NCI-H82 (cell line): ENCODE measurements at places on chromosomes 5 and 9.

GRCh38 chr5:102918986-102919610 is 164.0 kb downstream of the PAM start:
- peak; percentile 30 for DNase-seq

- no peak for DNase-seq
These were observed 24.6 kb downstream of the APC start for GRCh38 chr5:112762113-112762810.

- DNase-seq, result no peak
These were observed 133.4 kb downstream of the ACTL7B start for GRCh38 chr9:108722396-108722795.

DNA sequence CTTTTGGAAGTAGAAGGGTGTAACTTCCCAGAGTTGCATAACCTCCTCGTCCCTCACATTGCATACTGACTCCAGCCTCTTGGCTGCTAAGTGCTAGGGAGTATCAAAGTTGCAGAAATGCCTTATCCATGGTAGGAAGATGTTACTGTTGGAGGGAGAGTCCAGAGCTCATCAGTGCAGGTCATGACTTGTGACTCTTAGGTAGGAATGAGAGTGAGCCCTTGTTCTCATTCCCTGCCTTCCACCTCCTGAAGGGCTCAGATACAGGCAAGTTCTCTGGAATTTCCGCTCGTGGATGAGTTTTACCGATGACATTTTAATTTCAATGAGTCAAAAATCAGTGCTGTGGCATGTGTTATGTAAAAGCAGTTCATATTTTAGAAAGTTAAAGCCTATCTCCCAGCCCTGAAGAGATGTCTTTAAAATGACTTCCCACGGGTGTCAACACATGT is 17.0 kb downstream of the IRX1 start:
- DNase-seq, result no peak

DNA sequence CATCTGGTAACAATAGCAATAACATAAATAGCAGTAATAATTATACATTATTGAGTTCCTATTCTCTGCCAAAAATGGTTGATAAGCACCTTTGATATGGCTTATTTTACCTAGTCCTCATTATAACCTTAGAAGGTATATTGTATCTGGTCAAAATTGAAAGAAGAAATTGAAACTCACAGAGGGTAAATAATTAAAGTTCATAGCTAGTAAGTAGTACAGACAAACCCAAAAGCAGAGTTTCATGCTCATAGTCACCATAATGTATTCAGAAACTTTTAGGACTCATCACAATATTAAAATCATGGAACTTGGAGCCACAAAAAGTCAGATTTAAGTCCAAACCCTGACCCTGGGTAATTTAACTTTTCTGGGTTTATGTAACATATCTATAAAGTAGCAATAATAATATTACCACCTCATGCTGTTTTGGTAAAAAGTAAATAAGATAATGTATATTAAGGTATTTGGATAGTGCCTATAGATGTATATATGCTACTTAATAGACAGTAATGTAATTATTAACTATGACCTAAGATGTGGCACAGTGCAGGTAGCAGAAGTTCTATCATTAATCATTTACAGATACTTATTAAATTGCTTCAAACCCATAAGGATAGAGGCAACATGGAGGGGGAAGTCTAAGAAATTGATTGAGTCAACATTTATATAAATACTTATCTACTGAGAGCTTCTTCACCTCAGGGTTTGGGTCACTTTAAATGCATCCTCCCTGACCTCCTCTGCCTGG is 32.4 kb downstream of the STK32A start:
- no peak for DNase-seq

DNA sequence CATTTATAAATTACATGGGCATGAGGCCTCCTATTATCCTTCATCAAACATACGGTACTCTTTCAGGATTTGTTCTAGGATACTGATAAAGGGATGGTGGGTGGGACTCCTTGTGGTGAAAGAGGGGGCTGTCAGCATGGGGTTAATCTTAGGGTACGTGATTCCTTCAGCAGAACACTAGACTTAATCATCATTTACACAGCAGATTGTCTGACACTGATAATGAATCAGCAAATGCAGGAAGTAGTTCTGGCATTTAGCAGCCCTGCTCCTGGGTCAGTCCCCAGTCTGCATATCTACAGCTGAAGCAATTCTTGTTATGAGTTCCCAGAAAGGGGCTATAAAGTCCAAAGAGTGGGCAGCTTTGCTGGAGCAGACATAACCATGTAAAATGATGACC is 384.6 kb downstream of the SPOCK1 start:
- no peak for DNase-seq

GRCh38 chr9:105672711-105673234 is 10.5 kb downstream of the TAL2 start:
- no peak for DNase-seq

DNA sequence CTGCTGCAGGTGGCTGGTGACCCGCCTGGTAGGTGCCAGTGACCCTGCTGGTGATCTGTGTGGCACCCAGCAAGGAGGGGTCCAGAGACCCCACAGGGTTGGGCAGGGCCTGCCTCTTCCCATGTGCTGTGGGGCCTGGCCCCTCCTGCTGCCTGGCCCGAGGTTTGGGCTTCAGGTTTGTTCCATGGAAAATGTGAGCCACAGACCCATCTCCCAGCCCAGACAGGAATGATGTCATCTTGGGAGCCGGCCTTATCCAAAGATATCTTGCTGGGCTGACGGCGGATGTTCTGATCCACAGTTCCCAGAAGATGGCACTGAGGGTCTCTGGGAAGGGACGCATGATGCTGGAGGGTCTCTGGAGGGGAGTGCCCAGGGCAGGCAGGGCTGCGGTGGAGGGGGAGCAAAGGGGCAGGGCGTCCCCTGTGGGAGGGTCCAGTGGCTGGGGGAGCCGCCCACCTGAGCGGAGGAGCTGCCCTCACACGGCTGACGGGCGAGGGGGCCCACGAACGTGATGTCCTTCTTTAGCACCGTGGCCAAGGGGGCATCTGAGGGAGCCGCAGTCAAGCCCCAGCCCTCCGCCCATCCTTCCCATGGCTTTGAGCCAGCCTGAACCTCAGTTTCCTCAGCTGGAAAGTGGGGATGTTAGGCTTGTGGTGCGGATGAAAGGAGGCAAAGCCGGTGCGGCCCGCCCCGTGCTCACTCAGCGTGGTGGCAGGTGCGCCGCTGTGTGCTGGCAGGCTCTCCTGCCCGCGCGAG is 68.1 kb downstream of the COL5A1 start:
- DNase-seq, result no peak
